ENCODE measurements at places on chromosomes 1 and 21.

GRCh38 chr1:84152649-84153056 lies 8.6 kb downstream of the PRKACB start:
- DNase-seq: no peak

DNA sequence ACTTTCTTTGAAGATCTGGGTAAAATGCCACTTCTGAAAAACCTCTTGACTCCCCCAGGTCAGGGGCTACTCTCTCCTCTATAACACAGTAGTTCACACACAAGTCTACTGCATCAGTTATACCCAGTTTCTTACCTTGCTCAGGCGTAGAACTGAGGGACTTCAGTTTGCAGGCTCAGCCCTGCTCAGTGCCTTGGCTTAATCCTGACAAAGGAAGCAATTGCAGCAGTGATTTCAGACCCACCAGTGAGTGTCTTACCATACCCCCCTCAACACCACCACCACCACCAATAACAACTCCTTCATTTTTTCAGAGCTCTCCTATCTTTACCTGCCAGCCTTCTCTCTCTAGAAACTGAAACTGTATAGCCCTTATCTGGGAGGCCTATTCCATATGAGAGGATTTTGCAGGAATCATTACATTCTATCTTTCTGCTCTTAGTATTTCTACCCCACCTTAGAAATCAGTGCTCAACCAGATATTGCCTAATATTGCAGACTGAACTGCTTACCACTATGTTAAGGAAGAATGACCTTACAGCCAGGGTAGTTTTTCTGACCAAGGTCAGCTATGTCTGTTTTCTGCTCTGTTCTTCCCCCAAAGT lies 105.5 kb upstream of the S1PR1 start:
- no peak for DNase-seq

- DNase-seq: no peak
Observed at GRCh38 chr1:24659993-24660665, 17.0 kb downstream of the SRRM1 start.

- DNase-seq: no peak
Observed at GRCh38 chr1:26607186-26607585, 77.6 kb downstream of the RPS6KA1 start.

- no peak for DNase-seq
Observed at GRCh38 chr1:10781137-10781536, 15.3 kb downstream of the CASZ1 start.

- DNase-seq: no peak
Observed at GRCh38 chr1:229437443-229437842, 3.5 kb upstream of the ACTA1 start.

GRCh38 chr1:80245813-80246212 lies 1239.3 kb upstream of the ADGRL4 start:
- no peak for DNase-seq

- no peak for DNase-seq
Observed at GRCh38 chr1:54364995-54365394, 41.2 kb downstream of the SSBP3 start.

- no peak for DNase-seq
Observed at GRCh38 chr1:39047374-39048229, 21.5 kb downstream of the NDUFS5 start.

DNA sequence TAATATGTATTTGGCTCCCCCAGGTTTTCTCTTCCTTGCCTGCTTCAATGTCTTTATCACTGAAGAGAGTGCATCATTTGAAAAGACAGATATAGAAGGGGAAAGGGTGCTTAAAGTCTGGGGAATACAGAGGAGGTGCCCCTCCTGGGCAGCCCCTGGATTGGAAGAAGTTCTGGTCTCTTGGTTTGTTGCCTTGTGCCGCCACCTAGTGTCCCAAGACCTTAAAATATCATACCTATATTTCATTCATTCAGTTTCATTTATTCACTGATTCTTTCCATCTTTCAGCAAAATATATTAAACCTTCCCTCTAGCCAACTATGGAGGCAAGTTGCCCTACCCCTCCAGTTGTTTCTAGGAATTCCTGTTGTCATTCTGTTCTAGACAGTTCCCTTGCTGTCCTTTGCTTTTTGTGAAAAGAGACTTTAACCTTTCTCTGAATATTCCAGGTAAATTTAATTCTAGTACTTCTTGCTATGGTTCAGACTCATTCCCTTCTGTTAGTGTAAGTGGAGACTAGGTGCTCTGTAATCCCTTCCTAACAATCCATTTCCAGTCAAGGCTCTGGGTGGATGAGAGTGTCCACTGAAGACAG lies 56.1 kb downstream of the MEF2D start:
- DNase-seq: peak; percentile 13

- peak; percentile 35 for DNase-seq
Observed at GRCh38 chr21:46022551-46023525, 41.3 kb downstream of the COL6A1 start.

DNA sequence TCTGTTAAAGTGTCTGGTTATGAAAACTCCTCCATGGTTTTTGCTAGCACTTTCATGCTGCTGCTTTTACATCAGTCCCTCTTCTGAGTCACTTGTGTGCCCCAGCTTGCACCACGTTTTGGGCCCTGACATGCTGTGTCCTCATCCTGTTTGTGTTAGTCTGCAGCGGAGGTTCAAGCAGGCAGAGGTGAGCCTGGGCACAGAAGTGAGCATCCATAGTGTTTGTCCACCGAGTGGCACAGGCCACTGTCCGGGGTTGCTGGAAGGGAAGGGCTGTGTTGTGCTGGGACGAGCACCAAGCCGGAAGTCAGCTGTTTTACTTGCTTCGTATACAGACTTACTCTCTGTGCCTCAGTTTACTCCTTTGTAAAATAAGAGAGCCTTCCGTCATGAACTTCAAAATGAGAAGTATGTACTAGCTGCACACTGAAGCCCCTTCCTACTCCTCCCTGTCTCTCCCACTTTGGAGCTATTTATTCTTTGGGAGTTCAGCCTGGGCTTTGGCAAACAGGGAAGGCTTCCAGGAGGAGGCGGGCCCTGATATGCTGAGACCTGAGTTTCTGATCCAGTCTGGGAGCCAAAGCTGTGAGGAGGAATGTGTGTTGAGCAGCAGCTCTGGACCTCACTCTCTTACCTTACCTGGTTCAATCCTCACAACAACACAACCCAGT lies 10.7 kb upstream of the LAPTM5 start:
- DNase-seq: no peak

DNA sequence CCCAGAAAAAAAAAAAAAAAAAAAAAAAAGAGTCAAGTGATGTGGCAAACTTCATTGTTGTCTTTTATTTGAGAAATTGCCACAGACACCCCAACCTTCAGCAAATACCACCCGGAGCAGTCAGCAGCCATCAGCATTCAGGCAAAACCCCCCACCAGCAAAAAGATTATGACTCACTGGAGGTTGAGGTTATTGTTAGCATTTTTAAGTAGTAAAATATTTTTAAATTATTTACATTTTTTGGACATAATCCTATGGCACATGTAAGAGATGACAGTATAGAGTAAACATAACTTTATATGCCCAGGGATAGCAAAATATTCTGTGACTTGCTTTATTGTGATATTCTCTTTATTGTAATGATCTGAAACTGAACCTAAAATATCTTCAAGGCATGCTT lies 95.6 kb downstream of the CENPF start:
- no peak for DNase-seq

DNA sequence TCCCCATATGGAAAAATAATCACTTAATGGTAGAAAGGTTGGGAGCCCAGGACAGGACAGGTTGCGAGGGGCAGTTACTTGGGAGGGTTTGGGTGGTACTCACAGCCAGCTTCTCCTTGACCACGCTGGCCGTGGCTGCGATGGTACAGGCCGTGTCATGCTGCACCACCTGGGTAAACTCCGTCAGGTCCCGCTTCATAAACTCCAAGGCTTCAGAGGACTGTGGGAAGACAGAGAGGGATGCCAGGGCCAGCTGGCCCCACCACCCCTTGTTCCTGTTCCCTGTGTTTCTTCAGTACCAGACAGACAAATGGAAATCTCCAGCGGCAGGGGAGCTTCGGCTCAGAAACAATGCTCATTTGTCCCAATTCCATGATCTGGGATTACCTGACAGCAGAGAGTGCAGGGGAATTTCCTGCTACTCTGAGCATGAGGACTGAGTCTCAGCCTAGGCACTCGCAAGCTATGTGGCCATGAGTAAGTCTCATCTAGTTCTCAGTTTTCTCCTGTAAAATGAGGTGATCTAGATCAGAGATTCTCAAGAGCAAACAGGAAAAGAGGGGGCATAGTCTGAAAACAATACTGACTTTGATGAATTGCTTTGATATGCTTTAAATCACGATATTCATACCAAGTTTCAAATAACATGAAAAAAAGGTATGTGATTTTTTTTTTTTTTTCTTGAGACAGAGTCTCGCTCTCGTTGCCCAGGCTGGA lies 7.4 kb downstream of the BSDC1 start:
- no peak for DNase-seq

DNA sequence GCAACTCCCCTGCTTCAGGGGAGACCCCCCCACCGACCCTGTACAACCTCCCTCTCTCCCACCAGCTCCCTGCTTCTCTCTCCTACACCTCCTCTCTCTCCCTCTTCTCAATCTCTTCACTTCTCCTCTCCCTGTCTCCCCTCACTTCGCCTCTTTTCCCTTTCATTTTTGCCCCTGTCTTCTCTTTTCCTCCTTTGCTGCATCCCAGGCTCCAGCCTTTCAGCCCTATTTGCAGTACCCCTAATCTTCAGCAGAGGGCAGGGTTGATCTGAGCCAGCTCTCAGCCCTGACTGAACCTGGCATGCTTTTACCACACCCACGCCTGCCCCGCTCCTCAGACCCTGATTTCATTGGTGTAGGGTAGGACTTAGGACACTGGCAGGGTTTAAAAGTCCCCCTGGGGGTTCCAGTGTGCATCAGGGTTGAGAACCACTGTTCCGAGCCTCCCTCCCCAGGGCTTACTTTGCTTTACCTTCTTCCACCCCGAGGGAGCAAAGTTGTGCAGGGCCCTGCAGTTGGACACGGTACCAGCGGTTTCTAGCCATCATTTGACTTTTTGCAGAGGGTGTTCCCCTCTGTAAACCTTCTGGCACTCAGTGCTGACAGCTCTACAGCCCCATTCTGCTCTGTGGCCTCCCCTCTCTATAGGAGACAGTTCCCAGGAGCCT lies 67.3 kb upstream of the CNTN2 start:
- peak; percentile 52 for DNase-seq

DNA sequence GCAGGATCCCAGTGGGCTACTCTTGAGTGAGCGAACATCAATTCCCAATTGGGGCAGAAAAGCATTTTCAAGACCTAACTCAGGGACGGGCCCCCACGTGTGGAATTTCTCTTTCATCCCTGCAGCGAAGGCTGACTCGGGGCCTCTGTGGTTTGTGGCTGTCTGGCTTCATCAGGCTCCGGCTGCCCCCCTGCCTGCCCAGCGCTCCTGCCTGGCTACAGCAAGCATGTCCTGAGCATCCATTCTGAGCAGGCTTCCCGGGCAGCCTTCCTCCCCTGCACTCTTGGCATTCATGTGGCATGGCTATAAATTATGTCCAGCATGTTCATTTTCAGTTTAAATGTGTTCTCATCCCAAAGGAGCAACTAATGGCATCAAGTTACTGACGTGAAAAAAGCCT lies 588.1 kb downstream of the KIF26B start:
- DNase-seq: no peak

DNA sequence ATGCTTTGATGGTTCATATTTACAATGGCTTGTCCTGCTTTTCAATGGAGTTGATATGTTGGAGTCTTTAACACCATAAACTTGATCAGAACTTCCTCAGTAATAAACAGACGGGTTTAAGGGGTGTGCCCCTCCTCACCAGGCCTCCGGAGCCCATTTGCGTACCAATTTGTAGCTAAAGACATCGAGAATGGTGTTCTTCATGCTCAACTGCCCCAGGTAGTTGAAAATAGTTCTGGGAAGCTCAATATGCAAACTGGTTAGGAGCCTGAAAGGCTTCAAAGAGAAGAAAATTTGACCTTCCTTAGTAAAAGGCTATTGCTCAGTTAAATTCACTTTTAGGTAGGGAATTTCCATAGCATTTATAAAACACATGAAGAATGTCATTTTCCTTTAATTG lies 68.1 kb upstream of the RRP15 start:
- no peak for DNase-seq

- peak; percentile 72 for DNase-seq
Observed at GRCh38 chr1:54774820-54775498, 10.6 kb upstream of the PARS2 start.

DNA sequence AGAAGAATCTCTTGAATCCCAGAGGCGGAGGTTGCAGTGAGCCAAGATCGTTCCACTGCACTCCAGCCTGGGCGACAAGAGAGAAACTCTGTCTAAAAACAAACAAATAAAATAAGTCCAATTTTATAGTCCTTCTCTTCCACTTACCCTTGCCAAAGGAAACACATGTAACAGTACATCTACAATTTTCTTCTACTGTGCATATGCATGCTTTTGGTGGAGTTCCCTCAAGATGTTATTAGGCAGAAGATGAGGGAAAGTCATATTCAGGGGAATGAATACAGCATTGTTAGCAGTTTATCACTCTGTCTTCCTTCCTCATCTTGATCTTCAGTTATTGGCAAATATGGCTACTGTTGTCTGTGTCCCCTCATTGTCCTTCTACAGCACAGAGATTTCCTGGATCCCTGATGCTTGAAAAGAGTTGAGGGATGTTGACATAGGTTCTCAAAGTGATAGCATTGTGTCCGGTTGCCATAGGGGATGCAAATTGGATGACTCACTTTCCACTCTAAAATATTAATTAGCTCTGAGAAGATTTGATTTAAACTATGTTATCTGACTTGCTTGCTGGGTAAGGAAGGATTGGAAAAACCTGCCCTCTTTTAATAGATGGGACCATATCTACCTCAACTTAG lies 1173.6 kb downstream of the KCNT2 start:
- DNase-seq: no peak

DNA sequence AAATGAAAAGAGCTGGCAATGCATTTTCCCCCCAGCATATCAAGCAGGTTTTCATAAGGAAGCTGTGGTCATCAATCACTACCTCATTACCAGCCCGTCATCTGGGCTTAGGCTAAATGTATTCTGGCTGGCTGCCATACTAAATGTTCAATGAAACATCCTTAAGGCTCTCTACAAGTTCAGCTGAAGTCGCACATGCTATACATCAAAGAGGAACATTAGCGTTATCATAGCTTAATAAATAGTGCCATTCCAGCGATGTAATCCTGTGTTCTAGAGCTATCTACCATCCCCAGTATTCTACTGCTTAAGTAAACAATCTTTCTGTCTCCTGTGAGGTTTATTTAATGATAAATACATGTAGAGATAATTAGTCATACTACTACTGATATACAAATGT lies 288.8 kb downstream of the DPYD start:
- peak; percentile 37 for DNase-seq
